ENCODE measurements at places on chromosomes 5 and 9.

GRCh38 chr5:109857405-109858031 is 167.8 kb downstream of the MAN2A1 start:
- no peak for DNase-seq

- DNase-seq: no peak
These were observed 483.8 kb downstream of the DMAC1 start for GRCh38 chr9:7315746-7316145.

- no peak for DNase-seq
These were observed 131.9 kb downstream of the DCP2 start for GRCh38 chr5:113108485-113108884.

- no peak for DNase-seq
These were observed 81.3 kb downstream of the RAPGEF1 start for GRCh38 chr9:131658377-131659129.

- DNase-seq: no peak
These were observed 4.1 kb downstream of the SNCB start for GRCh38 chr5:176625966-176626875.

Data from stimulated activated CD4-positive, alpha-beta T cell treated with anti-CD3 and anti-CD28 coated beads, Interleukin-4, amount 100 ng/mL, for 48 hours (primary cell).